ENCODE measurements at places on chromosomes 11 and 22. TPM values are rescaled to one million over a fixed set of nuclear protein-coding genes. Genes with fewer than 3 reads are reported as not detected.

Gene MEI1
- total RNA-seq: 3.4 TPM

Gene RASSF7
- total RNA-seq: 53.5 TPM

GRCh38 chr22:42294034-42294985 is 23.9 kb upstream of the TCF20 start:
- H3K4me1 ChIP-seq: peaks cover 2% of the 10 kb centered on the region
- no peaks in the 10 kb centered on the region for H3K36me3 ChIP-seq
- H3K27me3 ChIP-seq: no peaks in the 10 kb centered on the region
- no peak overlapping the region for H3K4me3 ChIP-seq
- H3K27ac ChIP-seq: no peak overlapping the region
- DNase-seq: peak; percentile 80

Gene TPP1
- 124 TPM for total RNA-seq

DNA sequence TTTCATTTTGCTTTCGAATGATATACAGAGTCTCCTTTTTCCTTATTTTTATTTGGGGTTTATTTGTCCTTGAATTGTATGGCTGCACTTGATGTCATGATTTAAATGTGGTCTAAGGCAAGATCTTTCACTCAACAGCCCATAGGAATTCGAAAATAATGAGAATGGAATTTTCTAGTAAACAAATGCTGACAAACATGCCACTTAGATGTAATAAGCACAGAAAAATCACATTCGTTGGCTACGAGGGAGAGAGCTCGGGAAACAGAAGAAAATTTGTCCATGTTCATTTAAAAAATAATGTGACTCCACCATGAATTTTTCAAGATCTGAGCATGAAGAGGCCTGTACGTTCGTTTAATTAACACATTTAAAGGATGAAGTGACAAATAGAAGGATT is 73.0 kb downstream of the BLID start:
- DNase-seq: no peak
- H3K4me3 ChIP-seq: no peak overlapping the region
- H3K27ac ChIP-seq: no peak overlapping the region
- H3K4me1 ChIP-seq: no peaks in the 10 kb centered on the region
- no peaks in the 10 kb centered on the region for H3K36me3 ChIP-seq
- no peaks in the 10 kb centered on the region for H3K27me3 ChIP-seq

Gene DEUP1
- 2.4 TPM for total RNA-seq

DNA sequence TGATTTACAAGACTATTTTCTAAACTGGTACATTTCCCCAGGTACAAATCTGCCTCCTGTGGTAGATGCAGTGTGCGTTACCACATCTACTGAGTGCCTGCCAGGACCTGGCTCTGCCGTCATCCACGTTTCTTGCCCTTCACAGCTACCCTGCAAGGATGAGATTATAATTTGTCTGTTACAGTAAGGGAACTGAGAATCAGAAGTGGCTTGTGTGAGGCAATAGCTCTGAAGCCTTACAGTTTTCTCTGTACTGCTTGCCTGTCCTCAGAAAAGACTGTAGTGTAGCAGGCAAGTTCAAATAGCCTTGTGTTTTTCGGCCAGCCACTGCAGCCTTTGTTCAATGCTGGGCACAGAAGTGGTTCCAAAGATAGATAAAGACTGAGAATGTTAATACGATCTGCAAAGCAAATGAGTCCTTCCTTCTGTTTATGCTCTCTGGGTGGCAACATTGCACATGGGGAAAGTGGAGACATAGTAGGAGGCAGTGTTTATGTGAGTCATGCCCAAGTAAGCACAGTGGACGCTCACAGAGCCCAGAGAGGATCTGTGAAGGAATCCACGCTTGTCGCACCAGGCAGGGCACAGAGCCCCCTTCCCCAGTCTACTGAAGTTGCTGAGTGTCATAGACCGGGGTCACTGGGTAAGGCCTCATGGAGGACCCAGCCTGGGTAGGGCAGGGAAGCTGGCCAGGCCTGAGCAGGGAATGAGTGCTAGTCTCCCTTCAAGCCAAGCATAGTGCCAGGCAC is 49.1 kb downstream of the MICAL2 start:
- no peak overlapping the region for H3K4me3 ChIP-seq
- DNase-seq: peak; percentile 73
- peak overlapping the region; percentile 88 for H3K27ac ChIP-seq
- H3K4me1 ChIP-seq: peaks cover 20% of the 10 kb centered on the region
- no peaks in the 10 kb centered on the region for H3K27me3 ChIP-seq

Gene MMP12
- 0.34 TPM for total RNA-seq

GRCh38 chr11:877565-877964 is 33.0 kb downstream of the CHID1 start:
- no peaks in the 10 kb centered on the region for H3K4me1 ChIP-seq
- peaks cover 2% of the 10 kb centered on the region for H3K36me3 ChIP-seq
- no peaks in the 10 kb centered on the region for H3K27me3 ChIP-seq
- no peak overlapping the region for H3K4me3 ChIP-seq
- no peak overlapping the region for H3K27ac ChIP-seq

Gene YPEL4
- 1.3 TPM for total RNA-seq

DNA sequence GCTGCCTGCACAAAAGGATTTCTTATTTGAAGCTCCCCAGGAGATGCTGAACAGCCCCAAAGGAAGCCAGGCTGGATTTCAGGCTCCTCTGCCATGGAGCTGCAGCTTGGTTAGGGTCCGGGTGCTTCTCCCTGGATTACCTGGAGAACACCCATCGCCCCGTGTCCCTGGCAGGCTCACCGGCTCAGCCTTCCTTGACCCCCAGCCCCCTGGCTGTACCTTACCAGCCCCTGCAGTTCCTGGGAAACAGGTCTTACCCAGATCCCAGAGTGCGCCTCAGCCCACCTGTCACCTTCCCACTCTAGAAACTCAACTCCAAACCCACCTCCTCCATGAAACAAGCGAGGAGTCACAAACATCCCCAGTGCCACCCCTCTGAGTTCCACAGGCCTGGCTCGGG is 45.3 kb upstream of the CD5 start:
- DNase-seq: no peak
- no peaks in the 10 kb centered on the region for H3K4me1 ChIP-seq
- H3K27me3 ChIP-seq: no peaks in the 10 kb centered on the region
- no peak overlapping the region for H3K27ac ChIP-seq

- H3K4me1 ChIP-seq: no peaks in the 10 kb centered on the region
- H3K27ac ChIP-seq: no peak overlapping the region
- no peaks in the 10 kb centered on the region for H3K27me3 ChIP-seq
- no peaks in the 10 kb centered on the region for H3K36me3 ChIP-seq
Measured at GRCh38 chr11:102287964-102288724, 29.1 kb upstream of the BIRC3 start.

Gene CSTPP1
- total RNA-seq: 45.8 TPM

- H3K4me1 ChIP-seq: no peaks in the 10 kb centered on the region
- no peak overlapping the region for H3K27ac ChIP-seq
- H3K36me3 ChIP-seq: no peaks in the 10 kb centered on the region
- no peak for DNase-seq
- no peak overlapping the region for H3K4me3 ChIP-seq
Measured at GRCh38 chr22:47997052-47997590, 1234.7 kb downstream of the TBC1D22A start.

GRCh38 chr11:8759634-8760033 is 77.0 kb downstream of the RPL27A start:
- peaks cover 12% of the 10 kb centered on the region for H3K4me1 ChIP-seq
- no peaks in the 10 kb centered on the region for H3K27me3 ChIP-seq
- DNase-seq: no peak
- H3K27ac ChIP-seq: no peak overlapping the region
- H3K36me3 ChIP-seq: no peaks in the 10 kb centered on the region

Data from lung (tissue), 17 donors.